ENCODE measurements at places on chromosomes 7 and 10.

DNA sequence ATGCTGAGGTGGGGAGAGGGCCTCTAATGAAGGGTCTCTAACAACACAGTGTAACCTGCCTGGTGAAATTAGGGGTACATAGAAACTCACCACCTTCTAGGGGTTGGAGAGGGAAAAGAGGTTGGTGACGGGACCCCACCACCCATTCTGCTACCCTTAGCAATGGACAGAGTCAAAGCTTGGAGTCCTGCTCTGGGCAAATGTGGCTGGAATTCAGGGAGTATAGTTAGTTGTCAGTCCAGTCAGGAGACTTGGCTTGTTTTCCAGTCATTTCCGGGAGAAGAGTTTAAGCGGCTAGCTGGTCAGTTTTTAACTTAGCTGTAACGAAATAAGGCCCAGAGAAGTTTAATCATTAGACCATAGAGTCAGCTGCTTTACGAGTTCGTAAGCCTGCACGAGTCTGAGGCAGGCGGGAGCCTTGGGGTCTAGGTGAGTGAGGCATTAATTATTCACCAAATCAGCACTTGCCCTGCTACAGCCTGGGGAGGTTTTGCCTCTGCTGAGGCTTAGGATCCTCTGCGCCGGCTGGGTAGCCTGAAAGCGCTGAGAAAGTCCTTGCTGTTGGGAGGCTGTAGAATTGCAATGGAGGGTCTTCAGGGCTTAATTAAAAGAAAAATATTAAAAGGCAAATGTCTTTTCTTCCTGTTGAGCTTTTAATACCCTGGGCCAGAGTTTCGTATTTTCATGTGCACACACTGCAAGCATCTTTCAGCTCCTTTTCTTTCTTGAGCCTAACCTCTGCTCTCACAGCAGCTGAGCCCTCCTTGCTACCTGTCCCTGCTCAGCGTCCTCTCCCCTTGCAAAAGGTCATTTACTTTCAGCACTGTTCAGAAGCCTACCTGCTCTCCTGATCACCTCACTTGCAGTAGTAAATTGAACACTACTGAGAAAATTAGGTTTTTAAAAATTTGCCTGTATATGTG is 1.5 kb upstream of the LAMB1 start:
- DNase-seq, result peak; percentile 67

GRCh38 chr7:1554333-1555045 is 1.5 kb downstream of the TMEM184A start:
- no peak for DNase-seq

GRCh38 chr10:97531401-97531986 is 32.8 kb downstream of the UBTD1 start:
- peak; percentile 40 for DNase-seq

- no peak for DNase-seq
These were observed 151.0 kb upstream of the HDAC9 start for GRCh38 chr7:18344536-18344935.

- no peak for DNase-seq
These were observed 79.1 kb downstream of the USP6NL start for GRCh38 chr10:11532306-11532705.

DNA sequence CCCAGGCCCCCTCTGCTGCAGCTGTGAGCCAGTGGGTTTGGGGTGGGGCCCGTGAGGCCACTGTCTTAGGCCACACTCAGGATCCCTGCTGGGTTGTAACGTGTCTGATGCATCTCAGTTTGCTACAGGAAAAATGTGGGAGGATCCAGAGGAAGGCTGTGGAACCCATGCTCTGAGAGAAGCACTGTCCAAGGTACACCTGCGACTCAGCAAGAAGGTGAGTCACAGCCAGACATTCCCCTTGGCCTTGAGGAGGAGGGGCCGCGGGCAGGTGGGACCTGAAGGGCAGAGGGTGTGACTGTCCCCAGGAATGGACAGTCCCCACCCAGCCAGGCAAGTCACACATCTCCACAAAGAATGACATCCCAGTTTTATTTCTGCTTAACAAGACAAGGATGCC is 27.8 kb upstream of the C10orf120 start:
- DNase-seq, result no peak

DNA sequence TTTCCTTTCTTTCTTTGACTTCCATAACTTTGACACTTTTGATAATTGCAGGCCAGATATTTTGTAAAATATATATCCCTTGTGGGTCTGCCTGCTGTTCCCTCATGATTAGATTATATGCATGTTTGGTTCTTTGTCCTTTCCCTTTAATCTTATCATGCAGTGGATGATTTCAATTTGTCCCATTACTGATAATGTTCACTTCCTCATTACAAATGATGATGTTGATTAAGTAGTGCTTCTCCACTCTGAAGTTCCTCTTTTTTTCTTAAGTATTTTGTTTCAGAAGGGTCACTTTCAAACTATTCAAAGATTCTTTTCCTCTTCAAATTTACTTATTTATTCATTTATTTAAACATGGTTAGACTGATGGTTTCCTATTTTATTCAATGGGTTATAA is 898.1 kb downstream of the XPNPEP1 start:
- no peak for DNase-seq

DNA sequence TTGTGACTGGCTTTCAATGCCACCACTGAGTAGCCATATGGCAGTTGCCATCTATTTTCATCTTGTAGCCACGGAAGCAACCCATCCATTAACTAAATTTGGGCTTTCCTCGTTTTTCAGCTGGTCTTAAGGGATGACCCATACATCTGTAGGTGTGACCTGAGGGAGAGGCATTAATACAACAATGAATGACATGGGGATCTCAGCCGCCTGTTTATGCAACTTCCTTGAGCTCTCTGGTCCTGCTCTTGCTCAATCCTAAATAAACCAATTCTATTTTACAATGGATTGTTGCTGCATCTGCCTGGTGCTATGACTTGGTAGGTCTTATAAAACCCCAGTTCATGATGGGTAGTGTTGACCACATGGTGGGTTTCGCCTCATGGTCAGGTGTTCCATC is 21.9 kb upstream of the ADAM22 start:
- no peak for DNase-seq

DNA sequence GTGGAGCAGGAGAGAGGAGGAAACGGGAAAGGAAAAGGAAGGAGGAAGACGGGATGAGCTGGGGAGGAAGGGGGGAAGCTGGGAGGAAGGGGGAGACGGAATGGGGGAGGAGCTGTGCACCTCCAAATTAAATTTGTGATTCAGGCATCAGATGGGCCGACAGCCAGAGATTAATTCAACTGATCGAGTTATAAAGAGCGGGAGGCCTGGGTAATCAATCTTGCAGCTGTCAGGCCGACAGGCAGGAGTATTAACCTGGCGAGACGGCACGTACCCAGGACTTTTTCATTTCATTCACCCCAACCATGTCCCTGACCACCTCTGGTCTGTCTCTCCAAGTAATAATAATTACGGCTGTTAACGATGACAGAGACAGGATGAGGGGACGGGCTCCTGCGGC is 26.2 kb downstream of the KAZALD1 start:
- DNase-seq, result no peak

DNA sequence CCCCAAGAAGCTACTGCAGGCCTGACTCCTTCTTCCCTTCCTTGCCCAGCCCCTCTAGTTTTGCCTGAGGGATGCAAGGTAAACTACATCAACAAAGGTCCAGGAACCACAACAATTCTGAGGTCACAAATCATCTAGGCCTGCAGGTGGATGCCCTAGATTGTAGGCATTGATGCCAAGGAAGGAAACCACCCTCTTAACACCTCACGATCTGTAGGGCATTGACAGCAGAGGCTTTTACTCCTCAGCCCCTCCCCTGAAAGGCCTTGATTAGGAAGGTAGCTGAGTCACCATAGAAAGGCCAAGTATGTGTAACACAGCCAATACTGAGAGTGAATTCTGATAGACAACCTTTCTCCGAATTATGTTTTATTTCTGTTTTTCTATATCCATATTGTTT is 46.7 kb upstream of the FAM3C start:
- DNase-seq, result no peak

- DNase-seq, result no peak
These were observed 105.6 kb downstream of the BUB3 start for GRCh38 chr10:123259791-123260190.

DNA sequence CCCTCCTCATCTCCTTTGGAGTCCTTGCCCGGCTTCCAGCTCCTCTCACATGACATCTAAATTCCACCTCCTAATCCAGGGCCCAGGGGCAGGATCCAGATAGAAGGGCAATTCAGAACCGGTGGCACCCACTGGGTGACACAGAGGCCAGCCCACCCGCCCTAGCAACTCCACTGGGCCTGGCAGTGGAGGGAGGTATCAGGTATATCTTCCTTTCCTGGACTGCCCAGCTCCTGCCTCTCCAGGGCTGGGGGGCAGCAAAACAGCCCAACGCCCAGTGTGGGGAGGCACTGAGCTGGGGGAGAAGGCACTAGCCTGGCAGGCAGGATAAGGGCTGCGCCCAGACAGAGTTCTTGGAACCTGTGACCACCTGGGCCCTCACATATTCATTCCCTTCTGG is 10.4 kb upstream of the TRIM8 start:
- DNase-seq, result no peak

GRCh38 chr10:7788639-7789286 is 786 bp downstream of the ATP5F1C start:
- DNase-seq, result peak; percentile 61

GRCh38 chr7:104453190-104453589 is 124.8 kb downstream of the LHFPL3 start:
- DNase-seq, result no peak

DNA sequence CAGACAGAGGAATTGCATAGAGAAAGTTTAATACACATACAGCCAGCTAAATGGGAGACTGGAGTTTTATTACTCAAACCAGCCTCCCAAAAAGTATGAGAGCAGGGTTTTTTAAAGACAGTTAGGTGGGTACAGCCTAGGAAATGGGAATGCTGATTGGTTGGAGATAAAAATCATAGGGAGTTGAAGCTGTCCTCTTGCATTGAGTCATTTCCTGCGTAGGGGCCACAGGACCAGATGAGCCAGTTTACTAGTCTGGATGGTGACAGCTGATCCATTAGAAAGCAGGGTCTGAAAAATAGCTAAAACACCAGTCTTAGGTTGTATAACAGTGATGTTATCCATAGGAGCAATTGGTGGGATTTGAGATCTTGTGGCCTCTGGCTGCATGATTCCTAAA is 76.1 kb upstream of the POM121L12 start:
- peak; percentile 5 for DNase-seq

- DNase-seq, result no peak
These were observed 93.0 kb downstream of the EBF3 start for GRCh38 chr10:129870961-129871621.

DNA sequence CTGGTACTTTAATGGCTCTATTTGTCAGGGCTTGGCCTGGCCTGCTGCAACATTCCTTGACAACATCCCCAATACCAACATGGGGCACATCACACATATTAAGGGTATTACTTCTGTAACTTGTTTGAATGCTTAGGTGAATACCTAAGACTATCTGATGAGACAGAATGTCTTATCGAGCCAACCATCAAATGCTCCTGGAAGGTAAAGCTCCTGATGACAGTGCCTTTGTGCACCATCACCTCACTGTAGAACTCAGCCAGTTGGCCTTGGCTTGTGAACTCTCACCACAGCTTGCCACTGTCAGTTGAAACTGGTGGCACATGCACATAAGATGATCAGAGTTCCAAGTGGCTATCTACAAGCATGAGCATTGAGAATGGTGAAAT is 3.7 kb upstream of the MYO1G start:
- DNase-seq, result no peak

DNA sequence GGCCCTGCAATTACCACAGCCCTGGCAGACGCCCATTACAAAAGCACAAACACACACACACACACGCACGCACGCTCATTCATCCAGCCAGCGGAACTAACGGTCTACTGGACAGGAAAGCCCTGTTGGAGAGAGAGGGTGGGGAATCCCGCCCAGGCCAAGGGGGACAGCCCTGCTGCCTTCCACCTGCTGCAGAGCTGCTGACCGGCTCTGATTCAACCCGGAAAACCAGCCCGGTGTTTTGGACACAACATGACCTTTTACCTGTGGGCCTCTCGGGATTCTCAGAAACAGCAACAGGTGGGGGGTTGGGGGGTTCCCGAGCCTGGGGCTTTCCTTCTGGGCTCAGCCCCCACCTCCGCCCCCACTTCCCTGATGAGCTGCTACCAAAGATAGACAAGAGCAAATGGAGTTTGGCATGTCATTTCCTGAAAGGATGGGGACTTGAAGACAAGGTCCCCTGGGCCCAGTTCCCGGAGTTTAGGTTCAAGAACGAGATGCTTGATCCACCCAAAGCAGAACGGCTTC is 18.5 kb upstream of the SERPINE1 start:
- DNase-seq, result no peak

GRCh38 chr7:13988731-13989125 is 738 bp downstream of the ETV1 start:
- DNase-seq, result peak; percentile 72

GRCh38 chr10:33153251-33153967 is 181.1 kb downstream of the NRP1 start:
- no peak for DNase-seq

- no peak for DNase-seq
These were observed 115.1 kb downstream of the RNF216 start for GRCh38 chr7:5666361-5666760.

DNA sequence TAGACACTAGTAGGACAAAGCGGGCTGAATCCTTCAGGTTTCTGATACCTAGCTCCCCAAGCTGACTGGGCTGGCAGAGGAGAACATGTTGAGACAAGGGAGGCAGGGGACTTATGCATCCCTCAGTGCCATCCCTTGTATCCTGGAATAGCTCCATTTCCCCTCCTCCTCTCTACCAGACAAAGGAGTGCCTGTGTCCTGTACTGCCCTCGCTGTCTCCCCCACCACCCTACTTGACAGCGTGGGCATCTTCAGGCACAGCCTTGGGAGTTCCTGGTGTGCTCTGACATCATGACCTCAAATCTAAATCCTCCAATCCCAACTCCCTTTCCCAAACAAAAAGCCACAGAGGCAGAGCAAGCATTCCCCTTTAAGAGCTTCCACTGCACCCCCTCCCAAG is 9.0 kb downstream of the SFXN3 start:
- no peak for DNase-seq

- DNase-seq, result peak; percentile 61
These were observed 22.7 kb downstream of the SLC35G1 start for GRCh38 chr10:93916257-93917063.

DNA sequence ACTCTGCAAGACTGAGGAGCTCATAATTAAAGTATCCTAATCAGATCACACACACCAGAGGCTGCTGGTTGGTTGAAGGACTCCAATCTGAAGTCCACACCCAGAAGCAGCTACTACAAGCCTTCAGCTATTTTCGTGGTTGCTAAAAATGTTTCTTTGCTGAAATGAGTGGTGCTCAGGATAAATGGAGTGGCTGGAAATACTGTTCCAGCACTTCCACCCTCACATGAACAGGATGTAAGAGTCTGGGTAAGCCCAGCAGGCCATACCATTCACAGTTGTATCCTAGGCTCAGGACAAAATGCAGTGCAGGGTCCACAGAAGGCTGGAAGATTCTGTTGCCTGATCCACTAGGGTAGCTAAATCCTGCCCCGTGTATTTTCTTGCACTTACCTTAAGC is 34.1 kb downstream of the AFAP1L2 start:
- DNase-seq, result no peak

DNA sequence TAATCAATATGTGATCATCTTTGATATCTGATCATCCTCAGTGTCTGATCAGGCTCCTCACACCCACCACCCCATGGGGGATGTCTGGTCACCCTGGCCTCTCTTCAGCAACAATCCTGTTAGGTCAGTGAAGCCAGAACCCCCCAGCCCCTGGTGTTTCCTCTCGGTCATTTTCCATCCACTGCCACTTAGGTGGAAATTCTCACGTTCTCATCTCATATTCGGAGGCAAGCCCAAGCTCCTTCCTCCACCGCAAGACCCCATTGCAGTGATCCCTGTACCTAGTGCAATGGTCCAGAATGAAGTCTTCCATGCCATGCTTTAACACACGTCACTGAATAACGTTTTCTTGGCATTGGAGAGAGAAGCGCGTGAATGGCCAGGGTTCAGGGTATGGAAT is 103.0 kb upstream of the DNAAF5 start:
- DNase-seq, result no peak

GRCh38 chr7:105805447-105806019 is 70.9 kb downstream of the ATXN7L1 start:
- DNase-seq, result no peak
